CD4-positive, alpha-beta T cell treated with Interferon gamma for 1 hour (primary cell): ENCODE measurements at places on chromosomes 5 and 9.

DNA sequence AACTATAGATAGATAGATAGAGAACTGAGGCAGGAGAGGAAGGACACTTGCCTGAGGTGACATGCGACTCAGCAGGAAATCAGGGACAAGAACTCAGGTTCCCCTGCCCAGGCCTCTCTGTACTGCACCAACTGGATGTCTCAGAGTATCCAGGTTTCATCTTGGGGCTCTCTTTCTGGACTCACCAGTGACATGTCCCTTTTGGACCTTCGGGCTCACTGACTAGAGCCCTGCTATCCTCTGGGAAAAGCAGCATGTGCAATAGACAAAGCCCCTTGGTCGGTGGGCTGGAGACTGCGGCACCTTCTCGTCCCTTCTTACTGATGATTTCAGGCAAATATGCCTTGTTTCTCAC is 104.5 kb downstream of the RGS3 start:
- DNase-seq, result no peak

- no peak for DNase-seq
These were observed 369.5 kb downstream of the MLLT3 start for GRCh38 chr9:20252778-20253177.

GRCh38 chr5:166441-167372 is 24.6 kb upstream of the LRRC14B start:
- no peak for DNase-seq

DNA sequence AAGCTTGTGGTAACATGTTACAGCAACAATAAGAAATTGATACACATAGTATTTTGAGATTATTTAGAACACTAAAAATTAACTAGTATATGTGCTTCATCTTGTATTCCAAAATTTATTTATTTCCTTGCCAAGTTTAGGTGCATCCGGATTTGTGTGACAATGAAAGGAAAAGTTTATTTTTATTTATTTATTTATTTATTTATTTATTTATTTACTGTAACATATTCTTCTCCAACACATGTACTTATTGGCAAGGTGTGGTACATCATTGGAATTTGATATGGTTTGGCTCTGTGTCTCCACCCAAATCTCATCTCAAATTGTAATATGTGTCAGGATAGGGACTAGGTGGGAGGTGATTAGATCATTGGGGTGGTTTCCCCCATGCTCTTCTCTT is 373.3 kb upstream of the EDIL3 start:
- DNase-seq, result no peak

DNA sequence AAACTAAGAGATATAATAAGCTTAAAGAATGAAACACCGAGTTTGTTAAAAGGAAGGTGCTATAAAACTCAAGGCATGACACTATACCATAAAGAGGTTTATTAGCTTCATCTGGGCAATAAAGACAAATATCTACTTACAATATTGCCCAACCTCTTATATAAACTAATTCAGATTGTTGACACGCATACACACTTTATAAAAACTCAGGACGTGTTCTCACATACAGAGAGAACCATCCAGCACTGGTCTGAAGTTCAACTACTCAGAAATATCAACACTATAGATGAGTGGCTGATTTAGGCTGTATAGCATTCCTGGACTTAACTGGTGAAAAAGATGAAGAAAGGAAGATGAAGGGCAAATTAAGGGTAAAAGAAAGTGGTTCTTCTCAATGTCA is 81.2 kb downstream of the FRMD3 start:
- no peak for DNase-seq

DNA sequence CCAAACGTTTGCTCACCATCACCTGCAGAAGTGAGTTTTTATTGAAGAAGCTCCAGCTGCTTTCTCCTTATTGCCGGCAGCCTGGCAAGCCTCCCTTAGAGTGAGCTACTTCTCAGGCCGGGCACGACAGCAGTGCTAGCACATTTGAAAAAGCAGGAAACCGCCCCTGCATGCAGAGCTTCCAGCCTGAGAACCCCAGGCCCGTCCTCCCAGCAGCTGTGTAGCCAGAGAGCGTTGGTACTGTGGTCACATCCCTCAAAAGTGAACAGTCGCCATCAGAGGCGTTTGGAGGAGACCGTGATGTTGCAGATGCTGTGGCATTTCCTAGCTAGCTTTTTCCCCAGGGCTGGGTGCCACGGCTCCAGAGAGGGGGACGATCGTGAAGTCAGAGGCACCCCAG is 23.5 kb downstream of the SLC25A25 start:
- no peak for DNase-seq

GRCh38 chr9:35829764-35830096 is 702 bp downstream of the TMEM8B start:
- no peak for DNase-seq
